Stimulated activated CD8-positive, alpha-beta memory T cell treated with anti-CD3 and anti-CD28 coated beads, Interleukin-15, amount 100 ng/mL, for 24 hours (primary cell): ENCODE measurements at places on chromosomes 11 and 22.

- no peak for DNase-seq
Observed at GRCh38 chr22:20591295-20591645, 83.9 kb downstream of the MED15 start.

DNA sequence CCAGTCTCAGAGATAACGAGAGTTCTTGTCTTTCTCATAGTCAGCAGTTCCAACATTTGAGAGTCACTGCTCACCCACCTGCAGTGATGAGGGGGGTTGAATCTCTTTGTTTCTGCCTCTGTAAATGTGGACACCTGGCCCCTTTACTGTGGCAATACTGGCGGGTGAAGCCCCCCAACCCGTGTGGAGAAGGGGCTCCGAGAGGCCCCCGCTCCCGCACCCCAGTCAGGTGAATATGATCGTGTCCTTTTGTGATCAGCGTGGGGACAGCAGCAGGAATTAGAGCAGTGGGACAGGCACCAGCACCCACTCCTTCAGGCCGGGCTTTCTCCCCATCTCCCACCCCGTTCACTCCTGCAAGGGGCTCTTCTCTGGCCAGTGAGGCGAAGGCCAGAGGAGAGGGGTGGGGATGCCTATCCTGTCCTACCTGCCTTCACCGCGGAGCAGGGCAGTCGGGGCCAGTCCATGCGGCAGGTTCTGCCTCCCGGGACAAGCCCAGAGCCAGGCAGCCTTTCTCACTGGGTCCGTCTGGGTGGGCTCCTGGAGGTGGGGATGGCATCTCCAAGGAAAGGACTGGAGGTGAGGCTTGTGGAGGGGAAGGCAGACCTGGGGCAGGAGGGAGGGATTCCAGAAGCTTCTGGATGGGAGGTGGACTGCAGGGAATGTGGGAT, 12.7 kb upstream of the CELSR1 start:
- DNase-seq = no peak

GRCh38 chr11:119797736-119798135, 68.7 kb upstream of the NECTIN1 start:
- DNase-seq = no peak

DNA sequence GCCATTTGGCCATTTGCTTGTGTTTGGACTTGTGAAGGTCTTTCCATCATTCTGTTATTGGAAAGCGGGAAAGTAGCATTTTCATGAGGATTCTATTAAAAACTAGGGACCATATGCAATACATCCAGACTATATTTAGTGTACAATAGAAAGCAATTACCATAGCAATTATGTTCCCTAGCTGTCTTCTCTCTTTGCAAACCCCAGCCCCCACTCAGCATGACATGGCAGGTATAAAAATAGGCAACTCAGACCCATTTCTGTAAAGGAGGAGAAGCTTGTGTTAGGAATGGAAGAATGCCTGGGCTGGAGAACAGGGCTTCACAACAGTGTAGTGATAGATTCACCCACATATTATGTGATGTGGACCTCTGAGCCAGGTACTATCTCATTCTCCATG, 12.4 kb downstream of the OR51B6 start:
- DNase-seq = no peak

- no peak for DNase-seq
Observed at GRCh38 chr22:19143967-19144400, 467 bp downstream of the ESS2 start.

DNA sequence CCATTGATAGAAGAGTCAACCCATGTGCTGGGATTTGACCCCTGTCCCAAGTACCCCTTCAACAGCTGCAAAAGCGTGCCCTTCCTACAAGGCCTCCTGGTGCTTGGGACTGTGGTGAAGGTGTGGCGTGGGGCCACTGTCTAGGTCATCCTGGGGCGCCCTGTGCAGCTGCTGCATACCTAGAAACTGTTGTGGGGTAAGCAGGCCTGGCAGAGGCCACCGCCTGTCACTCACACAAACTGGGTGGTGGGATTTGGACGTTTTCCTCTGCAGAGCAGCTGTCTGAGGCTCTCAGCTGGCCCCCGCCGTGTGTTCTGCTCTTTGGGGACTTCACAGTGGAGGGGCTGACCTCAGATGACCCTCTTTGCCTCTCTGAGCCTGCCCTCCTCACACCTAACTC, 69.7 kb downstream of the SCN3B start:
- no peak for DNase-seq

GRCh38 chr11:93791493-93791892, 7.4 kb downstream of the MED17 start:
- DNase-seq = no peak

- DNase-seq = no peak
Observed at GRCh38 chr22:47967831-47968230, 1205.4 kb downstream of the TBC1D22A start.

DNA sequence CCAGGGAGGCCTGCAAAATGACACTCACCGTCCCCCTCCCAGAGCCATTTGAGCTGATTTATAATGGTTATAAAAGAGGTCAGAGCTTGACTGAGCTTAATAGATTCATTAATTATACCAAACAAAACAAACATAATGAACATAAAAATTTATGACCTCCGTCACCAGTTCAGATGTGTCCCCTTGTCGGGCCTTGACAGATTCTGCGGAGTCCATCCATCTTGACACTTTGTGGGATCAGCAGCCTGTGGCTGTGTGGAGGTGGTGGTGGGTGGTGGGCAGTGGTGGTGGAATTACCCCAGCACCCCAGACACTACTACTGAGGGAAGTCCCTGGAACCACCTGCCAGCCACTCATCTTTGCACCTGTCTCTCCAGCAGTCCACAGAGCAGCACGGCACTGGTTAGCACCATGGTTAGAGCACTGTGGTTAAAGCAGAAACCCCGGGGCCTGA, 83.5 kb downstream of the DSCAML1 start:
- DNase-seq = no peak

- DNase-seq = no peak
Observed at GRCh38 chr11:128522943-128523518, 64.3 kb downstream of the ETS1 start.

DNA sequence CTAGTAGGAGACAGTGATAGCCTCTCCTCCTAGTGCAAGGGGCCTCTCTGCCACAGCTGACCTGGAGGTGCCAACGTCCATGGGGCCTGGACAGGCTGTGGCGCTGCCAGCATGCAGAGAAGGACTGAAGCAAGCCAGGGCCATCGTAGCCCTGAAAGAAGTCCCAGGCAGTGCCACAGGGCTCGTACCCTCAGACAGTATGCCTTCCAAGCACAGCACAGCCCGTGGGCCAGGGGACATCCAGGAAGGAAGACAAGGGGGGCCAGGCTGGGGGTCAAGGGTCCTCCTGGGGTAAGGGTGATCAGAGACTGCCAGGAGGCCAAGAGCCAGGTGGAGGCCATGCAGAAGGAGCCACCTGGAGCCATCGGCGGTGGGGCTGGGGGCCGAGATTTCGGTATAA, 20.4 kb upstream of the MOB2 start:
- no peak for DNase-seq
